Fibroblast of skin of right biceps (primary cell): ENCODE measurements at places on chromosomes 2 and 18.

DNA sequence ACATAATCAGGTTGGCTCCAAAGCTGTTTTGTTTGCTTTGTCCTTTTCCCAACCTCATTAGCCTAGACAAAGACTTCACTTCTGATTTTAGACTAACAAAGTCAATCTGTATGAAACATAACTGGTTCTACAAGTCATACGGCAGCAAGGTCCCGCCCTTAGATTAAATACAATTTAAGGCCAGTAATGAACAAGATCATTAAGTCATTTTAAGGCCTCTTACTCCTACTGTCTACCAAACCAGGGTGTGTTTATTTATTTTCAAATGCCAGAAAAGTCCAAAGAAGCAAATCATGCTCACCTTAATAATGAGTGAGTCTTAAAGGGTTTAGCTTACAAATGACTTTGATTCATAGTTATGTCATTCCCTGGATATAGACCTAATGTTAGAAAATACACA is 148.4 kb upstream of the ACVR2A start:
- DNase-seq = no peak

- no peak for DNase-seq
Measured at GRCh38 chr2:64727013-64727767, 73.5 kb upstream of the SERTAD2 start.

DNA sequence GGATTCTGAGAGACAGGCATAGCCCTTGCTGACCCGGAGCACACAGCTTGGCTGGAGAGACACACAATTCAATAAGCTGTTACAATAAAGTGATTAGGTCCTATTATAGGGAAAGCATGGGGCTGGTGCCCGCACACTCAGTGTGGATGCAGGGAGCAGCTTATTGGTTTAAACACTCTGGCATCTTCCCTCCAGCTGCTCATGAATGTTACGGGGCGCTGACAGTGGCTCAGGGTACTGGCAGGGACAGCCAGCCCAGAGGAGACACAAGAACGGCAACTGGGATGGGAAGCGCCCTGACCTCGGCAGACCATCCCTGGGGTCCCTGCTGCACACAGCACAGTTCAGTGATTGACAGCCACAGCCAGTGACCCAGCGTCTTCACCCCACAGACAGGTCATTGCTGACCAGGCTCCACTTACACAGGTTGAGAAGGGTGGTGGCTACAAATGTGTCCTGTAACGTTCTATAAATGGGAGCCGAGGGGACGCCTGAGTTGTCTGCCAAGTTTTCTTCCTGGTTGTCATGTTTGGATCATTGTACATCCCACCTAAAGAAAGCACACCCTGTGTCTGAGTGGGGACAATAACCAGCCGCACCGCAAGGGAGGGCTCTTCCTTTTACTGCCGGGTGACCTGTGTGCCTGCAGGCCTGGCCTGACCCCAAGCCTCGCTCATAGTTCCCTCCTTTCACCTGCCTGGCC is 60.3 kb downstream of the SH3BP4 start:
- no peak for DNase-seq

DNA sequence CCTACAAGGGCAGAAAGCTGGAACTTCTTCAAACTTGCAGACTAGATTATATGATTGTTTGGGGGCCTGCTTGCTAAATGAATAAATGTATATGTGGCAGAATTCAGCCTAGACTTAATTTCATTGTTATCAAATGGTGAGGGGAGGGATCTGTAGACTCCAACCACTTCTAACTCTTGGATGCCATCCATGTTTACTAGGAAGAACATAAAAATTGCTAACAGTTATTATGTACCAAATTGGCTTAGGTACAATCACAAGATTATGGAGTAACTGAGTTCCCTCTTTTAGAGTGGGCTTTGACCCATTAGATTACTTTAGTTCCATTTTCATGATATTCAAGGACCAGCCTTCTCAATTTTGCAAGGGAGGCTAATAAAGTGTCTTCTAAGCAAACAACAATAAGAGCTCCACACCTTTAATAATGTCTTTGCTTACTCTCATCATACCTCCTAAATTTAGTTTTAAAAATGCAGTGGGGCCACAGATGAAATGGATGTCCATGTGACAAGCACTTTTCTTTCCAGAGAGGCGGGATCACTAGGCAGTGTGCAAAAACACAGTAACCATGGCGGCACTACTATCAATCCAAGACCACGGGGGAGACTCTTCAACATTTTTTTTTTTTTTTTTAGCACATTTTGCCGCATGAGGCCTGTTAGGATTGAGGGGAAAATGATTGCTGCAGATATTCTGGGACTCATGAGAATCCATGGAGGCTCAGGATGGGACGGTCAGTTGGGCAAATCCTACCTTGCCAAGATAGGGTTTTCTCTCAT is 217.6 kb upstream of the SPRED2 start:
- no peak for DNase-seq
